Stimulated activated CD4-positive, alpha-beta T cell treated with anti-CD3 and anti-CD28 coated beads, Interleukin-4, amount 100 ng/mL, for 48 hours (primary cell): ENCODE measurements at places on chromosomes 6 and 20.

GRCh38 chr6:45009576-45009975, 318.6 kb upstream of the RUNX2 start:
- no peak for DNase-seq

- no peak for DNase-seq
Measured at GRCh38 chr6:154395878-154396277, 39.3 kb upstream of the IPCEF1 start.

DNA sequence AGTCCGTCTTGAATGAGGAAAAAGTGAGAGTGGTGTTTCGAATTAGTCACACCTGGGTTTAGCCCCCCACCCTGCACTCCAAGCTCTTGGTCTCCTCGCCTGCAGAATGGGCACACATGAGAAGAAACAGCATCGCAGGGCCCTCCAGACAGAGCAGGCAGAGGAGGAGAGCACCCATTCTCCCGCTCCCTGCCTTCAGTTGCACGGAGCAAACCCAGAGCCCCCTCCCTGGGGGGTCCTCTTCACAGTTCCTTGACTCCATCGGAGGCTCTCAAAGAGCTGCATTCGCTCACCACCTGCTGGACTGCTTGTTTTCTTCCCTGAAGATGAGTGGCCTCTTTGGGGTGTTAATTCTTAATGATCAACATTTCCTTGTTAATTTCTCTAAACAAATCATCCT, 5.1 kb downstream of the CST7 start:
- no peak for DNase-seq

- DNase-seq: no peak
Measured at GRCh38 chr6:143243786-143244185, 183.1 kb downstream of the AIG1 start.

DNA sequence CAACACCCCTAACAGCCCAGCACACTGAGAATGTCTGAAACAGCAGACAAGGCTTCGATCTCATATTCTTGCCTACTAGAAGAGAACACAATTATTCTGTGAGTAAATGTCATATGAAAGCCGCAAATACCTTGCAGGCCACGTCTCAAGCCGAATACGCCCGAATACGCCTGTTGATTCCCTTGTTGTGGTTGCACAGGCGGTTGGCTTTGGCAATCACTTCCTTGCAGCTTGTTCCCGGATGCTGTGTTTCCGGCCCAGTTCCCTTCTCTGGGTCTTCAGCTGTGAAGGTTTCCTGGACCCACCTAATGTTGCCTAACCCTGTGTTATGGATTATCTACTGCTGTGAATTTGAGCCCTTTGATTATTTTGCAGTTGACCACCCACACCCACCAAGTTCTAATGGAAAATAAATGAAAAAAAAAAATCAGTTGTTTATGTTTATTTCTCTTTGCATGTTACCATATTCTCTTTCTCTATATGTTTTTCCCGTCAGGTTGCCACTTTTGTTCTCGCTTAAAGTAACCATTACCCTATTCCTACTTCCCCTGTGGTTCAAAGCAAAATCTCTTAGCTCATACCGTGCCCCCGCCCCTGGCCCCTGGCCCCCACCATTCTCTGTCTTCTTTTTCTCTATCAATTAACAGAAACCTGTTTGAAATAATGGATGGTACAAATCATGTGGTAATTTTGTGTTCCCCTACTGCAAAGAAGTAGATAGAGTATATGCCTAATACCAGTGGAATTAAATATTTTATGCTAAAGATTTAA, 172.4 kb downstream of the ADGB start:
- DNase-seq: peak; percentile 14

DNA sequence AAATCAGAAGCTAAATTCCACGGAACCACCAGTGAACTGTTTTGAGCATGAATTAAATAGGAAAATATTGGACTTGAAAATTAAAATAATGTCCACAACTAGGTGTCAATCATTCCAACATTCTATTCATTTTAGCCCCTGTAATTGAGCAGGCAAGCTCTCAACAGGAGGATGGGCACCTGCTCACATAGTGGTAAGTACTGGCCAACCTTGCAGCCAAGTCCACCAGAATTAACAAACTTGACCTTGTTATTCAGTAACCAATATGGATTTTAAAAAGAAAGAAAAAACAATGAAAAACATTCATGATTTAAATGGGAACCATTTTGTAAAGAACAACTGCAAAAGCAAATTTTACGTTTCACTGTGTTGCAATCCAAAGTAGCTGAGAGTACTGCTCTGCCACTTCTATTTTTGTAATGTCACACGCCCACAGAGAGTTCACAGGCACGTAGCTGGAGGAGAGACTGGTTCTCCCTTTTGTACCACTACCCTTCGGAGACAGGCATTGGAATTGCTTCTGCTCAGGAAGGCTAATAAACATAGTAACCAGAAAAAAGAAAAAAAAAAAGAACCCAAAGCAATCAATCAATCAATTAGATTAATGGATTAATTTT, 75.2 kb upstream of the F13A1 start:
- no peak for DNase-seq

DNA sequence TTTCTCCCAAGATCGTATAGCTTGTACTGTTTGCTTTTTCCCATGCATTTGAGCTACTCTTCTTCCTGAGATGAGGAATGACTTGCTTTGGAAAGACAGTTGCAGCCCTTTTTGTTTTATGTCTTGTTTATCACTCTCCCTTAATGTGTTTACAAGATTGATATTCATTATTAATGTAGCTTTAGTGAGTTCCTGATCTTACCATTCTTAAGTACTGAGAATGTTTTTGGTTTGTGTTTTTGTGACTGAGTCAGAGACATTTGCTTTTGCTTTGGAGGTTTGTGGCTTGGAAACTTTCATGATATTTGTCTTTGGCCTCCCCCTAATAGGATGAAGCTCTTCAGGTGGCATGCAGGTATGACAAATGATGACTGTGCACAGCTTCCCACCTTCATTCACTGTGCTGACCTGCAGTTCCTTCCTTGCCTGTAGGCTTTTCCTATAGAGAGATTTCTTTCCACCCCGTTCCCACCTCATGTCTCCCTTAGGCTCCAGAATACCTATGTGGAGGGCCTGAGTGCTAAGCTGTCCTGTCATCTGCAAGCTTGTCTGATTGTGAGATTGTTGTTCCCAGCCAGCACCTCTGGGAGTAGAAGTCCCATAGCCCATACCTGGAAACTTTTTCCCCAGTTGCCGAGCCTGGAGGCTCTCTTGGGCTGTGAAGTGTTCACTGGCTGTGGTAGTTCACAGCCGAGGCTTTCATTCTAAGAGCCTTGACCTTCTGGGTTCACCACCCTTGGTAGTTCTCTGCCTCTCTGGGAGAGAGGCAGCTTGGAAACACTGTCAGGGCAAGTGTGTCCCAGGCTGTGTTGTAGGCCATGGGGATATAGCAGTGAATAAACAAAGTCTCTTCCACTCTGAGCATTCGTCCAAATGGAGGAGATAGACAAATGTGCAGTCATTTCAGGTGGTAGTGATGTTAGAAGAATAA, 27.1 kb downstream of the CDS2 start:
- no peak for DNase-seq

DNA sequence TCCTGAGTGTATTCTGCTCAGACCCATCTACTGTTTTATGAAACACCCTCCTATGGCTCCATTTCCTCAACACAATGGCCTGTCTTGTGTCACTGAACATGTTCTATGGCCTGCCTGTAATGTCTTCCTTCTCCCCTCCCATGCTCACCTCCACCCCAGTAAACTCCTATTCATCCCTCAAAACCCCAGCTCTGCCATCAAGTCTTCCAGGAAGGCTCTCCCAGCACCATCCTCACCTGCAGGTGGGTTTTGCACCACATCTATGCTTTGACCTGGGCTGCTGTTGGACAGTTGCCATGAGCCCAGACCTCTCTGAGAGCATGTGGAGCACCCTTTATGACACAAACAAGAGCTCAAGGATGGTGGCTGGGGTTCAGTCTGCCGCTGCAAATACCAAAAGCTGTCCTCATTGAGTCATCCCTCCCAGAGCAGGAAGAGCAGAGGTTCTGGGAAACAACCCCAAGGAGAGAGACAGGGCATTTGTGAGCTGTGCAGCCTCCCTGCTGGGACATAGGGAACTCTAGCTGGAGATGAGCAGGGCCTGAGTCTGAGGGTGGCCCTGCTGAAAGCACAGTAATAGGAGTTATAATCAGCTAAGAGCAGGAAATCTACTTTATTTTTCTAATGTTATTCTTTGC, 93.8 kb upstream of the CD93 start:
- DNase-seq: no peak
